ENCODE measurements at places on chromosomes 3 and 15.

DNA sequence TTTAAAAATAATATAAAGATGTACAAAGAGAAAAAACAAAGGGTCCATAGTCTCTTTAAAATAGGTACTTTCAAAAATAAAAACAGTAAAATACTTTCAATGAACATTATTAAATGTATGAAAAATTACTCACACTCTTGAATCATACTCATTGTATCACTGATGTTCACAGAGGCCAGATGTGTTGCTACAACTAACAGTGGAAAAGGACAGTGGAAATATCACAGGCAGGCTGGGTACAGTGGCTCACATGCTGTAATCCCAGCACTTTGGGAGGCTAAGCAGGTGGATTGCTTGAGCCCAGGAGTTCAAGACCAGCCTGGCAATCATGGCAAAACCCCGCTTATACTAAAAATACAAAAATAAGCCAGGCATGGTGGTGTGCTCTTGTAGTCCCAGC, 26.8 kb downstream of the NPHP3 start:
- no peak for DNase-seq

DNA sequence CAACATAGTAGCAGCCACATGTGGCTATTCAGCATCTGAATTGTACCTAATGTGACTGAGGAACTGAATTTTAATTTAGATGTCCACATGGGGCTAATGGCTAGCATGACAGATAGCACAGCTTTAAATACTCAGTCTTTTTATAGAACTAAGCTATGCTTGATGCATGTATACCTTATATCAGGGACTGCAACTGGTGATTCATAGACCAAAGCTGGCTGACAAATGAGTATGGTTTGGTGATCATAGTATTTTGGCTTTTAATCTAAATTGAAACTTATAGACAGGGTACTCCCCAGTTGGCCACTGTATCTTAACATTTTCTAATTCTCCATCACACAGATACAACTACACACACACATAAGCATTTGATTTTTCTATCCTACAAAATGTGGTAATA, 83.6 kb downstream of the IGSF11 start:
- DNase-seq: no peak

DNA sequence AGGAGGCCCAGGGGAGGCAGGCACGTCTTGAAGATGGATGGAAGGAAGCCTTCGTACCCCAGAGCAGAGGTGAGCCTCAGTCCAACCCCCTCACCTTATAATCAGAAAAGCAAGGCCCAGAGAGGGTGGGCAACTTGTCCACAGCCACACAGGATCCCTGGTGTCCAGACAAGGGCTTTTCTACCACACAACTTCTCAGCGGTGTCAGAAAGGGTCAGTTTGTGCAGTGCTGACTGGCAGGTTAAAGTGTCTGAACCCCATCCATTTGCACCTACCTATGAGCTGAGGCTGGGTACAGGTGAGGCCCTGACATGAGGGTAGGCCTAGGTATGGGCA, 8.6 kb downstream of the IGDCC3 start:
- no peak for DNase-seq

GRCh38 chr3:9130345-9131305, 118.8 kb downstream of the SRGAP3 start:
- no peak for DNase-seq

- no peak for DNase-seq
Measured at GRCh38 chr15:77384086-77384485, 35.8 kb downstream of the PEAK1 start.

All from AG04450 (cell line).